Karpas-422 (cell line): ENCODE measurements at places on chromosomes 2 and 18.
A peak's percentile ranks its signal among the peaks of the same experiment; 100 is the strongest.

- no peak for DNase-seq
These were observed 1267.6 kb upstream of the PIK3C3 start for GRCh38 chr18:40687399-40687798.

GRCh38 chr18:58166278-58166844 is 122.3 kb downstream of the NEDD4L start:
- DNase-seq, result no peak

GRCh38 chr2:189583227-189584198 is 2.9 kb upstream of the SLC40A1 start:
- no peak for DNase-seq

- DNase-seq, result no peak
These were observed 225.1 kb downstream of the ZNF385B start for GRCh38 chr2:179636100-179636980.

- no peak for DNase-seq
These were observed 514.2 kb upstream of the LINC00305 start for GRCh38 chr18:64663086-64663485.

DNA sequence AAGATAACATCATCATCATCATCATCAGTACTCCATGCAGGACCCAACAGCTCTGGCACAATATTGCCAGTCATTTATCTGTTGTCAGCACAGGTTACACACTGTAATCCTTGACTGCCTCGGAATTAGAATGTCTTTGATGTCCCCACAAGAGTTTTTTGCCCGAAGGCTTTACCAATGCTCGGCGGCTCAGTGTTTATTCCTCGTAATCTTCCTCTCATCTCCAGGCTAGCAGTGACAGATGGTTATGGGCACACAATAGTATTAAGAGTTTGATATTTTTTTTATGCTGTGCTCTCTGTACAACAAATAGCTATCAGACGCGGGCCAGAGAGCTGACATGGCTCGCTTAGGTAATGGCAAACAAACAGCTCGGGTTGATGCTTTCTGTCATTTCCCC is 515.2 kb downstream of the ZEB2 start:
- no peak for DNase-seq

DNA sequence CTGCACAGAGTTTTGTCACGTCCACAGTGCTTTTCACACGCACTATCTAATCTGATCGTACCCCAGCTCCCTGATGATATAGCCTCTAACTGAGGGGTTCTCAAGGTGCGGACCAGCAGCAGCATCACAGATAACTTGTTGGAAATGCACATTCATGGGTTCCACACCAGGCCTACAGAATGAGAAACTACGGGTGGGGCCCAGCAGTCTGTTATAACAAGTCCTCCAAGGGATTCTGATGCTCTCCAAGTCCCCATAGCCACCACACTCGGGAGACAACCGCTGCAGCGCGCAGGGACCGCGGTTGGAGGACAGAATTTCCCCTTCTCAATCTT is 745 bp upstream of the BZW1 start:
- DNase-seq, result no peak

DNA sequence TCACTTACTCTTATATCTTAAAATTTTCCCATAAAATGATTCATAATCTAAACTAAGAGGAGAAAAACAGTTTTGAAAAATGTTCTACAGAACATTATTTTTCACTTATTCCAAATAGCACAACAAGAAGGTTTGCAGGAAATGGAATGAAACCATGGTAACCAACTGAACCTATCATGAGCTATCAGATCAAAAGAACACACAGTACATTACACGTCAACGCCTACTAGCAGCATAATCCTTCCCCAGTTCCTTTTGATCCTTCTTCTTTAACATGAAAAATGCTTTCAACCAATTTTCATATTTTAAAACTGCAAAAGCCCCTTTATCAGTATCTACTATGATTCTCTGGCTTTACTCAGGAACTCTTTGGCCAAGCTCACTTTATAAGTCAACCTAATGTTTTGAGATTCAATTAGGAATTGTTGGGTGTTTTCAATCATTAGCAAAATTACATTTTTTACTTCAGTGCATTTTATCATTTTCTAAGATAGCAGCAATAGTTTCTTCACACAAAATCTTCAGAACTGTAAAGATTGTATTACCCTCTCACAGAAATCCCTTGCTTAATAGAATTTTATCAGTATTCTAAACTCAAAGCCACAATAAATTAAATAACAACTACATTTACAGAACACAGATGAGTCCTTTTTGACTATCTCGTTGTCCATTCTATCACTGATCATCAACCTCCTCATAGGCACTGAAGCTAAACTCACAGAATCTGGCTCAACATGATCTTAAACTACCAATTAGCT is 102.5 kb downstream of the CHN1 start:
- no peak for DNase-seq

DNA sequence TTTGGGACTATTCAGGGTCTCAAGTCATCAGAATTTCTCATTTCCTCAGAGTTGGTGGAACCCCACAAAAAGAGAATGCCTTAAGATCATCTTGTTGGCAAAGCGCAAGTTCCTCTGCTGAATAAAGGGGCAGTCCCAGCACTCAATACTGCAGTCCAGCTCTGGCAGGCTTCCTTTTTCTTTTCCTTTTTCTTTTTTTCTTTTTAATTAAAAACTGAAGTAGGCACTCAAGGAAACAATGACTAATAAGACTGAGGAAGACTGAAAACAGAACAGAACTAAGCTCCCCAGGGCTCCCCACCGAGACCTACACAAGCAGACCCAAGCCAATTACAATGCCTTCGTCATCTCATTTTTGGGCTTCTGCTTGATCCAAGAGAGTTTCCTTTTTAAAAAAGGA is 82.0 kb downstream of the STK39 start:
- DNase-seq, result no peak

DNA sequence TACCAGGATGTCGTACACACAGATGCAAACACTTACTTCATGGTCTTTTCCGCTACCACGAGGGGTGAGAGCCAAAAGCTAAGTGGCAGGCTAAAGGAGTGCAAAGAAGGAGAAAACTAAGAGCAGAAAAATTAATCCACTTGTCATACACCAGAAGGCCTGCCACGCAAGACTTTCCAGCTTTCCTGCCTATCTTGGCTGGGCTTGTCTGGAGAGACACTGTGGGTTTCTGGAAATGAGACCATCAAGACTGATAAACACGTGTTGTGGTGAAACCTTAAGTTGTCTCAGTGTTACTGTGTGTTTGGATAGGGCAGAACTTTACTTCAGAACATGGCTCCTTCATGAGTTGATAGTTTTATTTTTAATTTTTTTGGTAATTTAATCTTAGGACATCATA is 175.6 kb downstream of the FMNL2 start:
- no peak for DNase-seq

- DNase-seq, result no peak
These were observed 513.2 kb downstream of the RNF144A start for GRCh38 chr2:7430421-7430868.

DNA sequence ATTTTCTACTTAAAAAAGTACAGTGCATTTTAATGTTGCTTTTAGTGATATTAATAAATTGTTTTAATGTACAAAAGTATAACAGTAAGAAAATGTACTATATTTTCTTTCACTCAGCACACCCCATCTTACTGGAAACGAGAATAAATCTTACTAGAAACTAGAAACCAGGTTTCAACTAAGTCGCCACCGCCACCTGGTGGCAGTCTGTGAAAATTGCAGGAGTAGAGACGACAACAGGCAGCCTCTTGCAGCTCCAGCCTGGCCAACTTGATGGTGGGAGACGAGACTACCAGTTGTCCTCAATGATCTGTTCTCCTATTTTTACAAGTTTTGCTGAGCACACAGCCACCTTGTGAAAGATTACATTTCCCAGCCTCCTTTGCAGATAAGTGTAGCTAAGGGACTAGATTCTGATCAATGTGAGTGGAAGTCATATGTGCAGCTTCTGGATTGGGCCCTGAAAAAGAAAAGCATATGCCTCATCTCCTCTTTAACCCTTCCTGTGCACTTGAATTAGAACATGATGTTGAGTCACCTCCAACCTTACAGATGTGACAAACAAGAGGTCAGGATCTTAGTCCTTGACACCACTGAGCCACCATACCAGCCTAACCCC is 8.7 kb downstream of the OTOF start:
- DNase-seq, result peak; percentile 92

GRCh38 chr18:50624981-50625380 is 65.1 kb downstream of the MAPK4 start:
- no peak for DNase-seq

GRCh38 chr2:9170458-9171130 is 36.0 kb upstream of the ASAP2 start:
- DNase-seq, result no peak

DNA sequence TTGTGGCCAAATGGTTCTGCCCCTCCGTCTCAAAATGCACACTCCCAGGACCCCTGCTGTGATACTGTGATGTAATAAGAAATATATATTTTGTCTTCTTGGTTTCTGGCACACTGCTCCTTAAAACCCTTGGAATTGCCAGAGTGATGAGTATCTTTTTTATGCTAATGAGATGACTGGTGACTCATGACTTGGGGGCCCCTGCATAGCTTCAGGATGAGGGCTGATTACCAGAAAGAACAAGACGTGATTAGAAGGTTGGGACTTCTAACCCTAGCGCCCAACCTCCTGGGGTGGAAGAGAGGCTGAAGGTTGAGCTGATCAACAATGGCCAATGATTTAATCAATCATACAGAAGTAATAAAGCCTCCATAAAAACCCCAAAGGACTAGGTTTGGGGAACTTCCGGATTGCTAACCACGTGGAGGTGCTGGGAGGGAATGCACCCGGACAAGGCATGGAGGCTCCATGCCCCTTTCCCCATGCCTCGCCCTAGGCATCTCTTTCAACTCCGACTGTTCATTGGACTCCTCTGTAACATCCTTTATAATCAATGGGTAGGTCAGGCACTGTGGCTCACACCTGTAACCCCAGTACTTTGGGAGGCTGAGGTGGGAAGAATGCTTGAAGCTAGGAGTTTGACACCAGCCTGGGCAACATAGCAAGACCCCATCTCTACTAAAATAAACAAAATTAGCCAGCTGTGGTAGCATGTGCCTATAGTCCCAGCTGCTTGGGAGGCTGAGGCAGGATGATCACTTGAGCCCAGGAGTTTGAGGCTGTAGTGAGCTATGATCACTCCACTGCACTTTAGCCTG is 89.1 kb downstream of the HS1BP3 start:
- DNase-seq, result no peak

DNA sequence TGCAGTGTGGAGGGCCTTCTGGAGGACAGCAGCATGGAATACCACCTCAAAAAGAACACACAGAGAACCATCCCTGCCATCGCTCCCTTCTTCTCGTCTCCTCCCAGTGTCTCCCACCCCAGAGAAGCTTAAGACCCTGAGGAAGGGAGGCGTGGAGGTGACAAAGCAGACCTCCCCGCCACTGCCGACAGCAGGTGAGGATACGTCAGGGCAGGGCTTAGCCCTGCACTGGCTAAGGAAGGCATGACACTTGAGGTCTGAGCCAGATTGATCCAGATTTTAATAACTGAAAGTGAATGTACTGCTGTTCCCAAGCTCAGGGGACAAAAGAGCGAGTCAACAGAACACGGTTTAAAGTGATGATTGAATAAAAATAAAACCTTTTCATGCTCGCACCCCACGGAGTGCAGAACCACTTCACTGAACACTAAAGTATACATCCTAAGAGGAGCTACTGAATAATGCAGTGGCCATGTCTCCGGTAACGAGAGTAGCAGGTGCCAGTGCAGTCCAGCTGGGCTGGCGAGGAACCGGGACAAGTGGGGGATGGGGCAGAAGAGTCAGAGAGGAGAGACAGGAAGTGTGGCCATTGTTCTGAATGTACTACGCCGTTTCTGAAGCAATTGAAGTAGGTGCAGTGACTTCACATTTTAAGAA is 391.0 kb downstream of the CDH2 start:
- DNase-seq, result no peak

- DNase-seq, result no peak
These were observed 25.4 kb downstream of the TET3 start for GRCh38 chr2:74010087-74010541.

GRCh38 chr2:109736177-109736827 is 57.8 kb upstream of the RGPD5 start:
- peak; percentile 77 for DNase-seq

DNA sequence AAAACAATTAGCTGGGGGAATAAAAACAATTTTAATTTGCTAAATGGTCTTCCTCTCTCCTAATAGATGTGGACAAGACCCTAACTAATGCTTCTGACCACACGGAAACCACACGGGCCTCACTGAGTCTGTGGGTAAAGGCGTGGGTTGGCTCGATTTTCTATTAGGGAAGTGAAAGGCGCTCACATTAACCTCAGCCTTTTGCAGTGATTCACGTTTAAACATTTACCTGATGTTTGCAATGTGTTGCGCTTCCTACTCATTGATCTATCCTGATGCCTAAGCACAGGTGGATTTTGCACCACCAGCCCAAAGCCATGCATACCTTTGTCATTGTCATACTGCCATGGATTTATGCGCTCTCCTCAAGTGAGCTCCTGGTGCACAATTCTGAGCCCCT is 35.6 kb upstream of the NRP2 start:
- DNase-seq, result no peak

GRCh38 chr18:31252522-31252921 is 65.4 kb upstream of the DSG1 start:
- peak; percentile 90 for DNase-seq

DNA sequence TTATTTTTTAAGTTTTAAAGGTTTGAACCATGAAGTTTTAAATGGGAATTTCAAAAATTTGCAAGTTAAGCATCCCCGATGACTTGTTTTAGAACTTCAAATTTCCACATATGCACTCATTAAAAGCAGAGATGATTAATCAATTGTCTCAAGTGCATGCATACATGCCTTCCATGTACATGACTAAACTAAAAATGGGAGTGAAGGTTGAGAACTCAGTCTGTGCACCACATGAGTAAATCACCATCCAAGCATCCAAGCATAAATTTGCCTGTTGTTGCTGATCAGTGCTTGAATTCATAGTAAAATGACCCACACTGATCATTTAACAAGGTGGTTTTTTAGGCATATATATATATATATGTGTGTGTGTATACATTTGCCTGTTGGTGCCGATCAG is 249.8 kb downstream of the ARHGAP15 start:
- DNase-seq, result no peak

- DNase-seq, result no peak
These were observed 267.7 kb upstream of the SIX2 start for GRCh38 chr2:45276914-45277313.

- no peak for DNase-seq
These were observed 11.6 kb downstream of the STK11IP start for GRCh38 chr2:219609149-219609750.

- DNase-seq, result no peak
These were observed 133.0 kb downstream of the CACNB4 start for GRCh38 chr2:151965884-151966283.

DNA sequence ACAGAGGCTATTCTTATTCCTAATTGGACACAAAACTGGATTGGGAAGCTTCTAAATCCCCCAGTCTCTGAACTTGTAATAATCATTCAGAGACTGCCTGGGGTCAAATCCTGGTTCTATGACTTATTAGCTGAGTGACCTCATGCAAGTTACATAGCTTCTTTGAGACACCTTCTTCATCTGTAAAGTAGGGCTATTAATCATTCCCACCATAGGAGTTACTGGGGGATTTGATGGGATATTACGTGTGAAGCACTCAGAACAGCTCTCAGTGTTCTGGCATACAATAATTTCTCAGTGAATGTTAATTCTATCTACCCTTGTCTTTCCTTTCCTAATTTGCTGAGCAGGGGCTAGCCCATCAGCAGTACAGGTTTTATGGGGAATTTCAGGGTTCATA is 256.7 kb upstream of the TNP1 start:
- DNase-seq, result no peak
